ENCODE measurements at places on chromosomes 12 and 14.

- no peak for DNase-seq
Measured at GRCh38 chr12:99389751-99390150, 257.8 kb upstream of the GARIN6 start.

DNA sequence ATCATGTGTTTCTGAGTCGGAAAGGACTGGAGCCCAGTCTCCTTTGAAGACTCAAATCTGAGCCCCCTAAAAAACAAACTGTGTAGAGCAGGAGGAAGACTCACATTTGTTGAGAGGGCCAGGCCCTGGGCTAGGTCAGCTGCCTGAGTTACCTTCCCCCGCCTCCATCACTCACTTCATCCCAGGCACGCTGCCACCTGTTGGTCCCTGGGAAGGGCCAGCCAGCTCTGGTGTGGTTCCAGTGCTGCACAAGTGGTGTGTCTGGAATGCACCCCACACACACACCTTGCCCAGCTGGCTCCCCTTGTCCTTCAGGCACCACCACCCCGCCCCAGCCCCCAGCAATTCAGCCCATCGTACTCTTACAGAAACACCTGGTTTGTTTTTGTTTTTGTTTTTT lies 9.0 kb downstream of the MVK start:
- DNase-seq: no peak

DNA sequence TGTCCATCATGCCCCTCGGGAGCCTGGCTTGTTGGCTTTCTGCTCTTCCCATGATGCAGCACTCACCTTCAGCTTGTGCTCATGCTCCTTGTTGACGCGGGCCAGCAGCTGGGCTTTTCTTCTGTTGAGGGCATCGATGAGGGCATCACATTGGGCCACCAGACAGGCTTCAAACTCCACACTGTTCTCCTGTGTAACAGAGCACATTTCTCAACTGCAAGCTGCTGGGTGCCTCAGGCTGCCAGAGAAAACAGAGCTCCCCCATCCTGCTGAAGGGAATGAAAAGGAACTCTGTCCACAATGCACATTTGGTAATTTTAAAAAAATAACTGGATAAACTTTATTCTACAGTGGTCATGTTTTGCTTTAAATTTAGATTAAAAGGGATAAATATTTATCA lies 72.1 kb downstream of the TRIM9 start:
- DNase-seq: no peak

GRCh38 chr12:130031571-130032189 lies 127.9 kb upstream of the TMEM132D start:
- no peak for DNase-seq

DNA sequence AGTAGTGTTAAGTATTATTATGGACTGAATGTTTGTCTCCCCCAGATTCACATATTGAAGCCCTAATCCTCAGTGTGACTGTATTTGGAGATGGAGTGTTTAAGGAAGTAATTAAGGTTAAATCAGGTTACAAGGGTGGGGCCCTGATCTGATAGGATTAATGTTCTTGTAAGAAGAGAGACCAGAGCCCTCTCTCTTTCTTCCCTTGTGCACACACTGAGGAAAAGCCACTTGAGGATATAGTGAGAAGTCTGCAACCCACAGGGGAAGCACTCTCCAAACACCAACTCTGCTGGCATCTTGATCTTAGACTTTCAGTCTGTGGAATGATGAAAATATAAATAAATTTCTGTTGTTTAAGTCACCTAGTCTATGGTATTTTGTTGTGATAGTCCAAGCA lies 2.2 kb upstream of the KLRG1 start:
- DNase-seq: no peak

DNA sequence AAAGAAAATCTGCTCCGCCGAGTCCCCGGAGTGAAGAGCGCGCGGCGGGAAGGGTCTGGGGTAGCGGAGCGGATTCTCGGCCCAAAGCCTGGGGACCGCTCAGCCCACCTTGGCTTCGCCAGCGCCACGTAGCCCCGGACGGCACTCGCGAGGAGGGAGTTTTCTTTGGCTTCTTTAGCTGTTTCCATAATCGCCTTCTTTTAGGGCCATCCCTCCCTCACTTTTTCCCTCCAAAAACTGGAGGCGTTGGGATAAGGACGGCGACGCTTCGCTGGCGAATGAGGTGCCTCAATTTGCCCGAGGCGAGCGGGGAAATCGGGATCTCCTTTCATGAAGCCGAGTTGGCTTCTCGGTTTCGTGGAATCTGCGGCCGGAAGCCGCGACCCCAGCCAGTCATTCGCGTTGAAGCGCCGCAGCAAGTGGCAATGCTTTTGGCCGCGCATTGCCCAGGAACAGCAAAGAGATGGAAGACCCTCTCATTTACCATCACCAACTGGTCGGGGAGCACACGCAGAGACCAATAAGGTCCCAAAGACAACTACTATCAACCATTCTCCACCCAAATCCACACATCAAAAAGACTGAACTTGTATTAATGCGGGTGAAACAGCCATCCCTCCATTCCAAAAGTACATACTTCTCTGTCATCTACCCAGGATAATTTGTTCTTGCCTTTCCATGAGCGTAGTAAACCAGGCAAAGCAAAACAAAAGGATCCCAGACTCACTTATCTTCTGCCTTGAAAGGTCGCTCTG lies 8.4 kb upstream of the SIX1 start:
- peak; percentile 43 for DNase-seq

DNA sequence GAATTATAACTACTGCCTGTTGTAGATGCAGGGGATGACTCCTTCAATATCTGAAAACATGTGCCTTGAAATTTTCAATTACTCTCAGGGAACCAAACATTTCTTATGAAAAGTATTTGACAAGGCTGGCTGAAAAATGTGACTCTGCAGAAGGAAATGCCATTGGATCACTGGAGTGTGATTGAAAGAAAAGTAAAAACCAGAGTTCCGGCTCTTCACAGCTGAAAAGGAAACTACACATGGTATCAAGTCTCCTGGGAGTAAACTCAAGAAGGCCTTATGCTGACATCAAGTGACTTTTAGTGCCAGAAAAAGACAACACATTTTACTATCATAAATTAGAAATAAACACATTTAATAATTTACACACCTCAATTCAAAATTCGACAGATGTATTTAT lies 693.0 kb downstream of the LRFN5 start:
- no peak for DNase-seq

DNA sequence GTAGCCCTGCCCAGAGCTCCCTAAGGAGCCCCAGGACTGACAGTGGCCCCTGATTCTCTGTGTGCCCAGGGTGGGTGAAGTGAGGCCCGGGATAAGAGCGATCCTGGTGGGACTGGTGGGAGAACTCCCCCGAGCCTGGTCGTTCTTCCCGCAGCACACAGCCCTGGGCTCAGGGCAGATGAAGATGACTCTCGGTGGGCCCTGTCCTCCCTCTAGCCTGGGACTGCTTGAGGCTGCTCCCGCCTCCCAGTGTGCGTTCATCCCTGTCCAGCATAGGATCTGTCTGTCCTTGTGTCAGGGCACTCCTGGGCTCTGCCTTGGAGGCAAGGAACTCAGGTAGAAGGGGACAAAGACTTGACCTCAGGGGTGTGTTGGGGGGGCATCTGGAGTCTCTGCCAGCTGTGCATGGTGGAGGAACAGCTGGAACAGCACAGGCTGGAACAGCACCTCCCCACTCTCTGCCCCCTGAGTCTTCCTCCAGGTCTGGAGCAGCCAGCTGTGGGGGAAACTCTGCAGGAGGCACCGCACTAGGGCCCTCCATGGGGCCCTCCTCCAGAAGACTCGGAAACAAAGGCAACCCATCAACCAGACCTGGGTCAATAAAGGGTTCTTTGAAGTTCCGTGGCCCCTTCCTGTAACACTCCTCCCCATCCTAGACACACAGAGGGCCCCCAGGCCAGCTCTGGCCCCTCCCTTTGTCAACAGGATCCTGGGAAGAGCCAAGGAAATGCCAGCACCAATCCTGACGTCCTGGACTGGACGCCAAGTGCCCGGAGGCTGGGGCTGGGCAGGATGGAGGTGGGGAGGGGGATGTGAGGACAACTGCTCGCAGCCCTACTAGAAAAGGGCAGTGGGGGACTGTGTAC lies 15.9 kb downstream of the FAIM2 start:
- no peak for DNase-seq

GRCh38 chr12:14431975-14432374 lies 66.5 kb downstream of the ATF7IP start:
- no peak for DNase-seq

DNA sequence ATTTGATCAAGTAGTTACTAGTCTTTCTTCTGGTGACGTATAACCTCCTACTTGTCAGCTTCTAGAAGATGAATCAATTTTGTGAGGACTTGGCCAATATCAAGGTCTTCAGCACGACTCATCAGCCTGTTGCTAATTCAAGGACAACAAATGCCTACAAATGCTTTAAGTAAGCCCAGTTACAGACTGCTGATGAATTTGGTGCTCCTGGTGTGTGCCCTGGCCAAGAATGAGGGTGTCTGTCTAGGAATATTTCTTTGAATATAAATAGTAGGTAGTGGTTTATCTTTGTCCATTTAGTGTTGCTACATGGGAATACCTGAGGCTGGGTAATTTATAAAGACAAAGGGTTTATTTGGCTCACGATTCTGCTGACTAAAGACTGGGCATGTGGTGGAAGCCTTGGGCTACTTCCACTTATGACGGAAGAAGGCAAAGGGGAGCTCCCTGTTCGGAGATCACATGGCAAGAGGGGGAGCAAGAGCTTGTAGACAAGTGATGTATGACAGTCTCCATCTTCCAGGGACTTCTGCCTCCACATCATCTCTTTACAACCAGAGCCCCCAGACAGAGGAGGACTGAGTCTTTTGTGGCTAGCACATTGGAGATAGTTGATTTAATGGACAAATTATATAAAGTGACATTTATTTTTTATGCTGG lies 180.2 kb downstream of the CRADD start:
- DNase-seq: peak; percentile 40

- no peak for DNase-seq
Measured at GRCh38 chr12:57756406-57757341, 1.8 kb downstream of the MARCHF9 start.

DNA sequence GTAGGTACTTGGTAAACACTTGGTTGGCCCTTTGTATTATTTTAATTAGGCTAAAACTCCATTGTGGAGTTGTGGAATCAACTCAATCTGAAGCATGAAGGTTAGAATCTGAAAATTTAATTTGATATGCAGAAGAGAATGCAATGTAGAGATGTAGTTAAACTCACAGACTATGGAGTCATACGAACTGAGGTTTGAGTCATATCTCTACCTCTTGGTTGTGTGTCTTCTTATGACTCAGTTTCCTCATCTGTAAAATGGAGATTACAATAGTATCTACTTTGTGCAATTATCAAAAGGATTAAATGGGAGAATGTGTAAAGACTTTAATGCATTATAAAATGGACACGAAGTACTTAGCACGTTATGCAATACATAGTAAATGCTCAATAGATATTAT lies 146.0 kb upstream of the IFNG-AS1 start:
- DNase-seq: no peak

- DNase-seq: no peak
Measured at GRCh38 chr12:94674835-94675234, 24.5 kb upstream of the TMCC3 start.

DNA sequence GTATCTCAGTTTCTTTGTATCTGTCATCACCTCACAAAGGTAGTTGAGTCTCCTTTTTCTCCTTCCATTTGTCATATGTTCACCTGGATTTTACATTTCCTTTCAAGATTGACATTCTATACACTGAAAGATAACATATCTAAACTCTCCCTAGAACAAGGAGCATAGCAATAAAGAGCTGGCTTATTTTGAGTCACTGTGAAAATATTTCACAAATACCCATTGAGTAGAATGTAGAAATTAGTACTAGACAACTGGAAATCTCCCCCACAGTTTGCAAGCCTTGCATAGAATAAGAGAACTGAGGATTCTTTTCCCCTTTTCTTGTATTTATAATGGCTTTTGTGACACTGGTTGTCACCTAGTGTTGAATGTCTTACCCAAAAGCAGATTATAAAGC lies 111.2 kb downstream of the KICS2 start:
- peak; percentile 17 for DNase-seq

DNA sequence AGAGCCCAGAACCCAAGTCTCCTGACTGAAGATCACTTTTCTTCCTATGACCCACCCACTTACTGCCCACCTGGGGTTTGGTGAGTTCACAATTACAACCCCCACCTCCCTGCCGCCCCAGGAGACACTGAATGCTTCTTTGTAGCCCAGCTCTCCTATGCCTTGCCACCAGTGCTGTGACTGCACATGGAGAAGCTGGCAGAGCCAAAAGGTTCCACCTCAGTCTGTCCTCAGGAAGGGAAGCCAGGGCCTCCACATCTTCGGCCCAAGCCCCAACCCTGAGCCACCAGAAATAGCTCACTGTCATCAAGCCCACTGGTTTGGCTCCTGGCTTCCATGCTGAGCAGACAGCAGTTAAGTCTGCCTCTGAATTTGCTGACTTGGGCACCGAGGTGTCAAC lies 25.6 kb downstream of the OTUB2 start:
- DNase-seq: no peak

- DNase-seq: no peak
Measured at GRCh38 chr14:55800156-55800785, 220.3 kb downstream of the KTN1 start.

- DNase-seq: no peak
Measured at GRCh38 chr12:1357711-1358110, 236.7 kb downstream of the FBXL14 start.

- peak; percentile 24 for DNase-seq
Measured at GRCh38 chr12:24795699-24796347, 153.1 kb downstream of the BCAT1 start.

DNA sequence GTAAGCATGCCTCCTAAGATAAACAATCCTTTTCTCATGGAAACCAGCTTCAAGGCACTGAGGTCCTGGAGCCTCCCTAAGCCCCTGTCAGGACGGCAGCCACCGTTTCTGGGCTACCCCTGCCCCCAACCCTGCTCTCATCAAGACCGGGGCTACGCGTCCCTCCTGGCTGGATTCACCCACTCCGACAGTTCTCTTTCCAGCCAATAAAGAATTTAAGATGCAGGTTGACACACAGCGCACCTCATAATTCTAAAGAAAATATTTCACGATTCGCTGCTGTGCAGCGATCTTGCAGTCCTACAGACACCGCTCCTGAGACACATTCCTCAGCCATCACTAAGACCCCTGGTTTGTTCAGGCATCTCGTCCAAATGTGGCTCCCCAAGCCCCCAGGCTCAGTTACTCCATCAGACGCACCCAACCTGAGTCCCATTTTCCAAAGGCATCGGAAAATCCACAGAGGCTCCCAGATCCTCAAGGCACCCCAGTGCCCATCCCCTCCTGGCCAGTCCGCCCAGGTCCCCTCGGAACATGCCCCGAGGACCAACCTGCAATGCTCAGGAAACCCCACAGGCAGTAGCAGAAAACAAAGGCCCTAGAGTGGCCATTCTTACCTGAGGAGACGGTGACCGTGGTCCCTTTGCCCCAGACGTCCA lies 336.3 kb downstream of the TMEM121 start:
- no peak for DNase-seq

GRCh38 chr14:93285044-93285443 lies 47.8 kb downstream of the BTBD7 start:
- peak; percentile 52 for DNase-seq

- no peak for DNase-seq
Measured at GRCh38 chr14:59239022-59239421, 50.6 kb downstream of the DAAM1 start.
